ENCODE measurements at places on chromosomes 12 and 14.

DNA sequence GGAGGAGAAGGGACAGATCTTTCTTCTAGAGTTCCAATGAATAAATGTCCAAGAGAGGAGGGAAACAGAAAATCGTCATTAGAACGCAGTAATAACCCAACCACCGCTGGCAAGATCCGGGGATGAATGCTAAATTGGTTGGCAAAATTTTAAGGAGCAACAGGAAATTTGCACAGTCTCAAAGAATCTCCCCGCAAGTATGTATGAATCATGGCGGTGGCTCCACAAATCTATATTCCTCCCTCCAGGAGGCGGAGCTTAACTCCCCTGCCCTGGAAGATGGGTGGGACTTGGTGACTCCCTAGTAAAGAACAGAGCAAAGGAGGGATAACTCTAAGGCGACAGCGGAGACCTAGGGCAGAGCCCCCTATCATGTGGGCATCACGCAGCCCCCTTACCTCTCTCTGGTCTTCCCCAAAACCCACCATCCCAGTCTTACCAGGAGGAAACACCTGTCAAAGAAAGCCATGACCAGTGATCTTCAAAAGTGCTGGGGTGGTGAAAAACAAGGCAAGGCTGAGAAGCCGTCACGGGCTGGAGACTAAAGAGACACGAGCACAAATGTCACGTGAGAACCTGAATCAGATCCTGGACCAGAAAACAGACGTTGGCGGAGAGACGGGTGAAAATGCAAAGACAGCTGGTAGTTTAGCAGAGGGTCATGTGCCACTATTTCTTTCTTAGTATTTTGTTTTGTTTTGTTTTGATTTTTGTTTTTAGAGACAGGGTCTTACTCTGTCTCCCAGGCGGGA, 125.8 kb downstream of the NCOR2 start:
- peak; percentile 94 for DNase-seq

GRCh38 chr12:109702111-109702841, 11.3 kb upstream of the FAM222A start:
- DNase-seq: no peak

DNA sequence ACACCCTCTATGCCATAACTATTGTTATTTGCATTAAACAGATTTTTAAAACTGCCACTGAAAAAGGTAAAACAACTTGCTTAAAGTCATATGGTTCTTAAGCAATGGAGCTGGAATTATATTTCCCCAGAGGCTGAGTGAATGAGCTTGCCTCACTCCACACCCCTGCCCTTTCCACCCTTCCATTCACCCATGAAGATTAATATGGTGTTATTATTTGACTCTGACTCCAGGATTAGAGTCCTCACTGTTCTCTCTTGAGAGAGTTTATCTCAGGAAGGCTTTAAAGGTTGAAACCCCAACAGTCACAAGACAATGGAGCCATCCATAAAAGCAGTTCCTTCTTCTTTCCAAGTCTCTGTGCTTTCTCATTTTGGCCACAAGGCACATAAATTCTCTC, 84.9 kb downstream of the RTN1 start:
- DNase-seq: no peak

DNA sequence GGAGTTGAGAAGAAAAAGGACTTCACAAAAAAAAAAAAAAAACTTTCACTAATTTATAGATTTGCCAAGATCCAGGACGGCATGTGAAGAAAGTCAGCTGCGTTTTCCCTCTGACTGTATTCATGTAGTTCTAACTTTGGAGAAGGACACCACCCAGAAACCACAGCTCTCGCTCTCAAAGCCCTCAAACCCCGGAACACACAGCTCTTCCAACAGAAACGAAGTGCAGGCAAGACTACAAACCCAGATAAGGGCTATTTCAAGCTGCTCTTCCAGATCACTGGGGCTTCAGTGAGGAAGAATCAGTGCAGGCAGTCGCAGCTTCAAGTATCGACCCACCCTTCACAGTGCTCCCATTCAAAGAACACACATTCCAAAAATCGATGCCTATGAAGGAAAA, 13.2 kb downstream of the KCNH5 start:
- no peak for DNase-seq

- no peak for DNase-seq
Measured at GRCh38 chr12:78210894-78211302, 380.2 kb downstream of the NAV3 start.

DNA sequence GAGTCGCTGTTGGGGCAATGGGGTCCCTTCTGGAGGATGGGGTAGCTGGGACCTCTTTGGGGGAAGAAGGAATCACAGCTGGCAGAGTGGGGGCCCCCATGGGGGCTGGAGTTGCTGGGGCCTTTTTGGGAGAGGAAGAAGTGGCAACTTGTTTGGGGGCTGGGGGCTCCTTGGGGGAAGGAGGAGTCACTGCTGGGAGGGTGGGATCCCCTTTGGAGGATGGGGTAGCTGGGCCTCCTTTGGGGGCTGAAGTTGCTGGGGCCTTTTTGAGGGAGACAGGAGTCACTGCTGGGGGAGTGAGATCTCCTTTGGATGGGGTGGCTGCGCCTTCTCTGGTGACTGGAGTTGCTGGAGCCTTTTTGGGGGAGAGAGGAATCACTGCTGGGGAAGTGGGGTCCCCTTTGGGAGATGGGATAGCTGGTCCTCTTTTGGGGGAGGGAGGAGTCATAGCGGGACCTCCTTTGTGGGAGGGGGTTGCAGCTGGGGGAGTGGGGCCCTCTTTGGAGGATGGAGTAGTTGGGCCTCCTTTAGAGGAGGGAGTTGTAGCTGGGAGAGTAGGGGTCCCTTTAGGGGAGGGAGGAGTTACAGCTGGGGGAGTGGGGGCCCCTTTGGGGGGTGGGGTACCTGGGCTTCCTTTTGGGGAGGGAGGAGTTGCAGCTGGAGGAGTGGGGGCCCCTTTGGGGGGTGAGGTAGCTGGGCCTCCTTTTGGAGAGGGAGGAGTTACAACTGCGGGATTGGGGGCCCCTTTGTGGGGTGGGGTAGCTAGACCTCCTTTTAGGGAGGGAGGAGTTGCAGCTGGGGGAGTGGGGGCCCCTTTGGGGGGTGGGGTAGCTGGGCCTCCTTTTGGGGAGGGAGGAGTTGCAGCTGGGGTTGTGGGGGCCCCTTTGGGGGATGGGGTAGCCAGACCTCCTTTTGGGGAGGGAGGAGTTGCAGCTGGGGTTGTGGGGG, 7.9 kb downstream of the NACA start:
- DNase-seq: no peak

GRCh38 chr12:26195641-26196420, 458 bp downstream of the SSPN start:
- DNase-seq: peak; percentile 21

DNA sequence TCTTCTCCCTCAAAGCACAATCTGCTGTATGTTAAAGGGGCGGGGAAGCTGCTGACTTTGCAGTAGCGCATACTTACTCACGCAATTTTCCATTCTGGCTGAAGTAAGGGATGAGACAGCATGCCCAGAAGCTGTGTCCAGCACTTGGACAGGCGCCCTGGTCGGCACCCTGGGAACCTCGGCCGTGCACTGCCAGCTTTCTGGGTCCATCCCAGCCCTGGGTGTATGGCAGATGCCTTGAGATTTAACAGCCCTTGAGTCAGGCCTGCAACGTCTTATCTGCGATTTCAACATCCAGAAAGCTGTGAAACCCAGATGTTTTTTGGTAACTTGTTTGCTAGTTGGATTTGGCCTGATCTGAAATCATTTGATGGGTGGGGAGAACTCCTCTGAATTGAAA, 16.1 kb downstream of the EML1 start:
- peak; percentile 63 for DNase-seq

DNA sequence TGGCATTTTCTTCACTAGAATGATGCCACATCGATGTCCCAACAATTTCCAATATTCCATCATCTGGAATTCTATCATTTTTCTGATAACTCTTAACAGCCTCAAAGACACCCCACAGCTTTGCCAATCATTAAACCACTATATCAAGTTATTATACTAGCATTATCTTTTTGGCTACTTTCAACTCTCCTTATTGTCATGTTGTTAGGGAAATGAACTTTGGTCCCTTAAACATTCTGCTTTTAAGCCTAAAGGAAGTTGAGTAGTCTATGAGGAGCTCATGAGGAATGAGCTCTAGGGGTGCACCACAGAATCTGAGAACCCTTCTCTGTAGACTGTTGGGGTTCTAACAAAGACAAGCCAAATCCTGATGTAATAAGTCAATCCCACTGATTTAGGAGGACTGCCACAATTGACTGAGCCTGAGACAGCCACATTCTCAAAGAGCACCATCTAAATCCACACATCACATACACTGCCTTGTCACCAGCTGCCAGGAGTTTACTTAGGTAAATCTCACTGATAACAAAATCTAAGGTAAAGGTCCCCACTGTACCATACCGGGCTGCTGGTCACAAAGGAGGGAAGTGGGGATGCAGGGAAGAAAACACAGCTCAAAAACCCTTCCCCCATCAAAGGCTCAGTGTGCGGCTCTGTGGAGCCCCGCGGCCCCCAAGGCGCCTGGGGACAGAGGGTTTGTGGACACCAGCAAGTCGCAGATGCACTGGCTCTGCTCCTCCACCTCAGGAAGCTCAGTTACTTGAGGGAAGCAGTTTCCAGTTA, 58.2 kb downstream of the SETD3 start:
- DNase-seq: no peak

DNA sequence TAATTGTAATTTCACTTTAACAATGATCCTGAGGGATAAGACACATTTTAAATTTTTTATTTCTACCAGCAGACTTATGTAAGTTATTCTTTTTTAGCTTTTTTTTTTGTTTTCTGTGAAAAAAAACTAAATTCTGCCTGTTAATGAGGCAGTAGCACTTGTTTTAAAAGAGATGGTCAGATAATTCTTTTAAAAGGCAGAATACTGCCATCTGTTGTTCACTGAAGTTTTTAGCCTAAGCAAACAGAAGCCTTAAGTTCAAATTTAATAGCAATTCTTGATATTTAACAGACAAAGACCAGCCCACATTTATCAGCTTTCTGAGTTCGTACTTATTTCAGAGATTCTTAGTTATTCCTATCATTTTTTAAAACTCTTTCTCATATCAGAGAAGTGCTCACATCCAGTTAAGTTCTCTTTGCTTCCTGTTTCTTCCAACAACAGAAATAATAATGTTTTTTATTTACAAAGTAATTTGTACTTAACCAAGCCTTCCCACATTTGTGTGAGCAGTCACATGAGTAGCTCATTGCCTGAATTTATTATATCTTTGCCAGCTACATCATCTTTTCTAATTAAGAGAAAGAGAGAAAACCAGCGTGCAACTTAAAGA, 93.4 kb upstream of the SLCO1C1 start:
- DNase-seq: peak; percentile 5

DNA sequence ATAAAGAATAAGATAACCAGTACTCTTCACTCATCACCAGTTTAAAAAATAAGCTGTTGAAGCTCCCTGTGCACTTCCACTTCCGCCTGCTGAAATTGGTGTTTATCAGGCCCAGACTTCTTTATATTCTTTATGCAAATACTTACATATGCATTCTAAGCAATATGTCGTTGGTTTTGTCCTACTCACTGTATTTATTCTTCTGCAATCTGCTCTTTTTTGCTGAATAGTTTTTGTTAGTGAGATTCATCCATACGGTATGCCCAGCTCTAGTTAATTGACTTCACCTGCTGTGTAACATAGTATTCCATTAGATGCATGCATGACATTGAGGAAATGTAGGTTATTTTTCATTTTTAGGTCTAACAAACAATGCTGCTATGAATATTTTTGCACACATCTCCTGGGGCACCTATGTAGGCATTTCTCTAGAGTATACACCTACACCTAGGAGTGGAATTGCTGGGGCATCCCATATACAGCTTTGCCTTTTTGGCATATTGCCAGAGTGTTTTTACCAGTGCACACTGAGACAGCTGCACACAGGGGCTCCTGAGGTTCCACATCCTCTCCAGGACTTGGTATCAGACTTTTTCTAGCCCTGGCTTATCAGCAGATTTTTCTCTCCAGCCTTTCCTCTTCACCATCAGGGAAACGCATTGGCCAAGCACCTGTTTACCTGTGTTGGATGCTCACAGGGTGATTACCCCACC, 1.0 kb upstream of the NRIP2 start:
- no peak for DNase-seq

- DNase-seq: no peak
Measured at GRCh38 chr12:49585477-49586459, 17.8 kb upstream of the MCRS1 start.

DNA sequence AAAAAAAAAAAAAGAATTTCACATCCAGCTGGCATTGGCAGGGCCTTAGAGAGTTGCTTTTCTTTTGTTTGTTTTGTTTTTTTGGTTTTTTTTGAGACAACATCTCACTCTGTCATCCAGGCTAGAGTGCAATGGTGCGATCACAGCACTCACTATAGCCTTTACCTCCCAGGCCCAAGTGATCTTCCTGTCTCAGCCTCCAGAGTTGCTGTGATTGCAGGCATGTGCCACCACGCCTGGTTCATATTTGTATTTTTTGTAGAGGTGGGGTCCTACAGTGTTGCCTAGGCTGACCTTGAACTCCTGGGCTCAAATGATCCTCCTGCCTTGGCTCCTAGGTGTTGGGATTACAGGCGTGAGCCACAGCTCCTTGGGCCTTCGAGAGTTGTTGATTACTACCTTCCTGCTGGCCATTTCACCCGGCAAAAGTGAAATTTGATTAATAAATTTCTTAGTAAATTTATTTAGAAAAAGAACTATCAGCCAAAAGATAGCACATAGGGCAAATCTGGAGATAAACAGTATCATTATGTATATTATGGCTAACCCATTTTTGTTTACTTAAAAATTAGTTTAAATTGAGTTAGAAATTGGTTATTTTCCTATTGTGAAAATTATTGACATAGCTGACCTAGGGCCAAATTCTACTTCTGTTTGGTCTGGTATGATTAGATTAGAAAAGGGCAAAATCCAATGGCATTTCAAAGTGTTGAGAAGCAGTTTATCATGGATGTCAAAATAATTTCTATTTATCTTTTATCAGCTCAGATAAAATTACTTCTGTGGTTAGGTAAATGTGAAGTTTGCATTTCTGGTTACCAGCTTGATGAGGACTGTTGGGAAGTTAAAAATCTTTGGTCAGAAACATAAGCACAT, 12.6 kb downstream of the ACTR6 start:
- DNase-seq: no peak

DNA sequence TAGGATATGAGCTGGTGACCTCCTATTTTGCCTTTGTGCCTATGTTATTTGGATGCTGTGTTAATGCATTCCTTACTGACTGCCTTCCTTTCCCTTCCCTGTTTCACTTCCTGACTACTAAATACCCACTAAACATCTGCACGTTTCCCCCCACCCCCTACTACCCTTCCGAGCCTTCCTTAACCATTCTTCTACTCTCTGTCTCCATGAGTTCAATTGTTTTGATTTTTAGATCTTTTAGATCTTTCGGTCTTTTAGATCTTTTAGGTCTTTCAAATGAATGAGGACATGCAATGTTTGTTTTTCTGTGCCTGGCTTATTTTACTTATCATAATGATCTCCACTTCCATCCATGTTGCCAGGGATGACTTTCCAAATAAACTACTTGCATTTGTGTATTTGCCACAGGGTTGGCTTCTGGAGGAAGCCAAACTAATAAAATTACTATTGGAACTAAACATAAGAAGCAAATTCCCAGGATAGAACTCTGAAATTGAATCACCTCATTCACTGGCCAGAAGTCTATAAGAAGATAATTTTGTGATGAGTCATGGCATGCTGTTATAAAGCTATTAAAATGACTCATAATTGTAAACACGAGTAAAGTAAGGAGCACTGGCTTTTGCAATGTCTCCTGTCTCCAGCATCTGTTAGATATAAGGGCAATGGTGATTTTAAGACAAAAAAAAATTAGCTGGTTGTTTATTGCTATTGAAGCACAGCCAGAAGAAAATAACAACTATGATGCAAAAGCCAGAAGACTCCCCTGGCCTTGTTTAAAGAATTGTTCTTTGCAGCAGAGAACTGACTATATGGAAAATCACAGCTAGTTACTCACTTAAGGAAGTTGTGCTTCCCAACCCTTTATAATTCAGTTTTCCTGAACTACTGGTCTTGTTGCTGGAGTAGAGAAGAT, 586.3 kb downstream of the LRFN5 start:
- peak; percentile 14 for DNase-seq

- DNase-seq: peak; percentile 84
Measured at GRCh38 chr14:93984987-93985410, 8.6 kb upstream of the ASB2 start.
